ENCODE measurements at places on chromosomes 13 and 19.

GRCh38 chr19:38674388-38675171, 27.1 kb downstream of the ACTN4 start:
- no peak for DNase-seq

GRCh38 chr13:95641291-95642027, 3.0 kb downstream of the DZIP1 start:
- no peak for DNase-seq

DNA sequence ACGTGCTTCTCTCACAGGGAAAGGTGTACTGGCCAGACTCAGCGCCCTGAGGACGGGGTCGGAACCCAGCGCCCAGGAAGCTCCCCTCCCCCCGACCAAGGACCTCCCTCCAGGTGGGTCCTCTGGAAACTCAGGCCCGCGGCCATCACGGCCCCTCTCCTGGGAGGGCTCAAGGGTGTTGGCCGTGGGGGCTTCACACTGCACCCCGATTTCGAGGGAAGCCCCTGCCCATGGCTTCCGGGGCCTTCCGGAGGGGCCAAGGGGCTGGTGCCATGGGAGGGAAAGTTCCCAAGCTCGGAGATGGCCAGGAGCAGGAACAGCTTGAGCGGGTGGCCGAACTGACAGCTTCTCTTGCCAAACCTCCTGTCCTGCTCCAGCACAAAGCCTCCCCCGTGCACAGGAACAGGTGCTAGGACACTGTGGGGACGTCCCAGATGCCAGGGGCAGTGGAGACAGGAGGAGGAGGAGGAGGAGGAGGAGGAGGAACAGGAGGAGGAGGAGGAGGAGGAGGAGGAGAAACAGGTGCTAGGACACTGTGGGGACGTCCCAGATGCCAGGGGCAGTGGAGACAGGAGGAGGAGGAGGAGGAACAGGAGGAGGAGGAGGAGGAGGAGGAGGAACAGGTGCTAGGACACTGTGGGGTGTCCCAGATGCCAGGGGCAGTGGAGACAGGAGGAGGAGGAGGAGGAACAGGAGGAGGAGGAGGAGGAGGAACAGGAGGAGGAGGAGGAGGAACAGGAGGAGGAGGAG, 10.0 kb downstream of the SBNO2 start:
- DNase-seq = no peak

DNA sequence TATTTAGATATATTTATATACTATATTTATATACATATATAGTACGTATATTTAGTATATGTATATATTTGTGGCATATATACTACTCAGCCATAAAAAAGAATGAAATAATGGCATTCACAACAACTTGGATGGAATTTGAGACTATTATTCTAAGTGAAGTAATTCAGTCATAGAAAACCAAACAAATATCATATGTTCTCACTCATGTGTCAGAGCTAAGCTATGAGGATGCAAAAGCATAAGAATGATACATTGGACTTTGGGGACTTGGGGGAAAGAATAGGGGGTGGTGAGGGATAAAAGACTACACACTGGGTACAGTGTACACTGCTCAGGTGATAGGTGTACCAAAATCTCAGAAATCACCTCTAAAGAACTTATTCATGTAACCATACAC, 1015.7 kb downstream of the EFNB2 start:
- no peak for DNase-seq

DNA sequence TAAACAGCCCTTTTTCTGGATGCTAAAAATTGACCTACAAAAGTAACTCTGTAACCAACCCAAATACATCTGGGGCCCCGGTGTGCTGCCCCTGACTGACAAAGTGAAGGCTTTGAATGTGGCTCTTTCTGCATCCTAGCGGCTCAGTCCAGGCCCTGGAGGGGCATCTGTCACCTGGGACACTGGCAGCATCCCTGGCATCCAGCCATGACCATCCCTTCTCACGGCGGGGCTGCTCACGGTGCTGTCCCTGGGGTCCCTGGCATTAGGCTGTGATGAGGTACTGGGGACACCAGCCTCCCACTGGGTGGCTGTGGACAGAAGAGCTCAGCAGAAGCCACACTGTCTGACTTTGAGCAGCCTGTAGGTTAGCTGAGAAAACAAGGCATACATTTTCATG, 34.3 kb downstream of the BICRA start:
- DNase-seq = no peak

GRCh38 chr13:83877651-83878355, 4.5 kb downstream of the SLITRK1 start:
- DNase-seq = no peak

- DNase-seq = no peak
Observed at GRCh38 chr19:821231-821824, 427 bp downstream of the PLPPR3 start.

GRCh38 chr13:111396457-111396856, 76.0 kb downstream of the TEX29 start:
- DNase-seq = no peak

DNA sequence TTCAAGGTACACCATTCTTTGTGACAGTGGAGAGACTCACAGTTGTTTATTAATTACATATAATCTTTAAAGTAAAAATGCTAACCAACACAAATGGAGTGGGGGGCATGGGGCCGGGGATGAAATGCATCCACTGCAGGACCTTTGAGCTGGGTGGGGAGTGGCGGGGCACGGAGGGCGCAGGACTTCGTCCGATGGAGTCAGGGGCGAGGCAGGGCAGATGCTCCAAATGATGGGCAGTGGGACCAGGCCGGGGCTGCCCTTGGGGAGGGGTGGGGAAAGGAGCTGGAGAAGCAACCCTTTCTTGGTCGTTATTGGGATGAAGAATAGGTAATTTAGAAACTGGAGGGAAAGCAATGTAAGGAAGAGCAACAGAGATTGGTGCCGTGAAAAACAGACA, 220.0 kb downstream of the TEX29 start:
- DNase-seq = no peak

DNA sequence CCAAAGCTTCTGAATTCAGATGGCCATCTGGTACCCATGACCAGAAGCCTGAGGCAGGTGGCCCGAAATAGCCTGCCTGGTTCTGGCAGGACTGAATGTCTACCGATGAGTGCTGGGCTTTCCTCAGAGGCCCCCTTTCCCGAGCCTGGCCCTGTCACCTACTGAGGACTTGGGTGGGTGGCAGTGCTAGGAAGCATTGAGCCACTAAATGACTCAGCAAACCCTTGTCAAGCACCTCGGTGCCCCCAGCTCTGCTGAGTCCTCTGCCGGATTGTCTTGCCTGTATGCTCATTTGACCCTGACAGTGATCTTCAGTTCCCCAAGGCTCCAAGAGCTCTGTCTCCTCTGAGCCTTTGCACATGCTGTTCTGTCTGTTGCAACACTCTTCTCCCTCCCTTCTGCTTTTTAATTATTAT, 17.9 kb downstream of the PPP1R37 start:
- DNase-seq = no peak

Measured in RWPE2 (cell line).